ENCODE measurements at places on chromosomes 6 and 20.

GRCh38 chr20:45592574-45593189 lies 13.6 kb upstream of the WFDC8 start:
- DNase-seq = no peak

DNA sequence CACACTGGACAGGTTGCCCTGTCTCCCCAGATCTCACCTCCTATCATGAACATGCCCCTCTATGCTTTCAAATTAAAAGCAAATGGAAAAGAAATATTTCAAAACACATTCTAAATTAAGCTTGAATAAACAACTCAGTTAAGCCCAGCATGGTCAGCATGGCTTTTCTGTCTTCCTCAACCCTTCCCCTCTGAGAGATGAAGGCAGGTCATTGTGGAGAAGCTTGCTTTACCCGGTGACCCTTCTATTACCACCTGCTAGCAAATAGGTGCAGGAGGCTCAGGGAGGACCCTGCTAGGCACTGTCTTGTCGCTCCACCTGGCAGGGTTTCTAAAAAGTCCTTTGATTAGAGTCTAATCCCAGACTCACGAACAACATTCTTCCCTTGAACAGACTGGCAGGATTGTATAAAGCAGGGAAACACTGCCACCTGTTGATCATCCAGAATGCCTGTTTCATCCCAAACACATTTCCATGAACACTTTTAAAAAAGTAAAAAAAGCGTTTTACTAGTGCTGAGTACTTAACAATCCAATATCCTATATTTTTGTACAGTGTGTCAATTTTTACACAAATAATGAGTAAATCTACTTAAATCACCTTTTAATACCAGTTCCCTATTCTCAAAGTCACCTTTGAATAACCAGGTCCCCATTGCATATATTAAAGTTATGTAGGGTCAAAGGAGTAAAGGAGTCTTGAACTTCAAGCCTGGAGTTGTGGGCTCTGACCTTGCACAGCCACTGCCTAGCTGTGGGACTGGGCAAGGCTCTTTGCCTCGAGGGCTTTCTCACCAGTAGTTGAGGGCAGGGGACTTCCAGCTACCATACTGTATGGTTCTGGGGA lies 75.5 kb downstream of the GPR6 start:
- DNase-seq = no peak

DNA sequence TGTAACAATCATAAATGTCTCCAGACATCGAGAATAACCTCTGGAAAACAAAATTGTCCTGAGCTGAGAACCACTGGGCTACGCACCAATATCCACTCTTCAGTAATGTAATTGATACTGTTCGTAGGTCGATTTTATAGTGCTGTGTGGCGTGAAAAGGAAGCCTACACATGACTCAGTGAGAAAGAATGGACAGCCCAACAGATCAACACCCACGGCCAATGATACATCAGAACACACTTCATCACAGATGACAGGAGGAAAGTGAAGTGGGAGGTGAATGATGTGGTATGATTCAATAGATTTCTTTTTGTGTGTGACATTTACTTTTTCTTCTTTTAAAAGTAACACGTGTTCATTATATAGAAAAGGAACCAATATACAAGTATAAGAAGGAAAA lies 93.5 kb downstream of the RPS12 start:
- peak; percentile 3 for DNase-seq

DNA sequence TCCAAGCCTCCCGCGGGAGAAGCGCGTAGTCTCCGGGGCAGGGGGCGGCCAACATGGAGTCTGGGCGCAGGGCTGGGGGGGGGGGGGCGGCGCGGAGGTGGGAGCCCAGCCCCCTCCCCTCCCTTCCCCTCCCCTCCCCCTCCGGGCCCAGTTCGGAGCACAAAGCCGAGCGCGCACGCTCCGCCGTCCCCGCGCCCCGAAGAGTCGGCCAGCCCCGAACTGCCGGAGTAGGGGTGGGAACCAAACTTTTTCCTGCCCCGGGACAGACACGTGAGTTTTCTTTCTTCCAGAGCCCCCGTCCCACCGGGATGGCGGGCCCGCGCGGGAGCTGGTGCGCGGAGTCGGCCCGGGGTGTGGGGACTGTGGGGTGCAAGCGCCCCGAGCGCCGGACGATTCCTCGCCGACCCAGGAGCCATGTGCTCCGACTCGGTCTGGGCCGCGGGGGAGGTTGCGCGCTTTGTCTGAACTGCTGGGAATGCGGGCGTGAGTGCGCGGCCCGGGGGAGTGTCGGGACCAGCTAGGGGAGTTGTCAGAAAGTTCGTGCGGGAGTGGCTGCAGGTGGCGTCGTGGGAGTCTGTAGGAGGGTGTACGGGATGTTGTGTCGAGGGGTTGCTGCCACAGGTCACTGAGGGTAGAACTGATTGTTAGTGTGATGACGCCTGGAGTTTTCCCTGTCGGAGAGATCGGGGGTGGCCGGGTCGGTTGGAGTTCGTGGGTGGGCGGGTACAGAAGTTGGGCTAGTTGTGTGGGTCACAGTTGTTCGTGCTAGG lies 1.2 kb downstream of the TGIF2 start:
- DNase-seq = peak; percentile 38

- no peak for DNase-seq
These were observed 61.5 kb downstream of the SHLD1 start for GRCh38 chr20:5811746-5812145.

GRCh38 chr6:6317825-6318733 lies 2.4 kb downstream of the F13A1 start:
- no peak for DNase-seq

DNA sequence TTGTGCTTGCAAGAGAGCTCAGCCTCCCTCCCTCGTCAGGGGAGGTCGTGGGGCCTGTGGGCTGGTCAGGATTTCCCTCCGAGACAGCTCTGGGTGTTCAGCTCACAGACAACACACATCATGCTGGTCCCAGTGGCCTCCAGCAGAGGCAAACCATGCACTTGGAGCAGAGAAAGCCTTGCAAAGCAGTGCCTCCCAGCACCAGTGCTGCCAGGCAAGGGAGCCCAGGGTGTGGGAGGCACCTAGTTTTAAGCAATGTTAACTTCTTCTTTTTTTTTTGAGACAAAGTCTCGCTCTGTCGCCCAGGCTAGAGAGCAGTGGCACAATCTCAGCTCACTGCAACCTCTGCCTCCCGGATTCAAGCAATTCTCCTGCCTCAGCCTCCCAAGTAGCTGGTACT lies 34.0 kb upstream of the INSM1 start:
- DNase-seq = no peak

GRCh38 chr6:45555981-45556771 lies 178.4 kb upstream of the SUPT3H start:
- no peak for DNase-seq

GRCh38 chr6:20569000-20569610 lies 34.8 kb downstream of the CDKAL1 start:
- DNase-seq = no peak

GRCh38 chr20:38349856-38350255 lies 3.6 kb downstream of the LBP start:
- DNase-seq = no peak

GRCh38 chr6:18266523-18266912 lies 2.2 kb upstream of the DEK start:
- DNase-seq = no peak

DNA sequence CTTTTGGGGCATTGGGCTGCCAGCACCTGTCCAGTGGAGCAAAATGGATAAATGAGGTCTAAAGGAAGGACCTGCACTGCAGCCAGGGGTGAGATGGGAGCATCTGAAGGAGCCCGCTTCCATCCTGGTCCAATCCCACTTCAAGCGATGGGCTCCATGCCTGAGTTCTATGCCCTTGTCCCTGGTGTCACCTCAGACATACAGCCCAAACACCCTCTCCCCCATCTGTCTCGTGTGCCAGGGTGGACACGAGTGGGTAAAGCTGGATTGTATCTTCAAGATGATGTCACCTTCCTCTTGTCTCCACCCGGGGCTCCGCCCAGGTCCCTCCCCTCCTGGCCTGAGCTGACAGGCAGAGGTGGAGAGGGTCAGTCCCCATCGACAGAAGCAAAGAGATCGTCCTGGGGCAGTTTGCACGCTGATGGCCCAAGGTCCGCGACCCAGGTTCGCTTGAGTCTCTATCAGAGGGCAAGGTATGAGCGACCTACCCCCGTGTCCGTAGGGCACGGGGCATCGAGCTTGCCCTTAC lies 544 bp downstream of the SMIM29 start:
- no peak for DNase-seq

- DNase-seq = no peak
These were observed 70.6 kb downstream of the ATXN1 start for GRCh38 chr6:16690608-16691142.

GRCh38 chr6:69878795-69879194 lies 12.4 kb downstream of the COL19A1 start:
- no peak for DNase-seq

DNA sequence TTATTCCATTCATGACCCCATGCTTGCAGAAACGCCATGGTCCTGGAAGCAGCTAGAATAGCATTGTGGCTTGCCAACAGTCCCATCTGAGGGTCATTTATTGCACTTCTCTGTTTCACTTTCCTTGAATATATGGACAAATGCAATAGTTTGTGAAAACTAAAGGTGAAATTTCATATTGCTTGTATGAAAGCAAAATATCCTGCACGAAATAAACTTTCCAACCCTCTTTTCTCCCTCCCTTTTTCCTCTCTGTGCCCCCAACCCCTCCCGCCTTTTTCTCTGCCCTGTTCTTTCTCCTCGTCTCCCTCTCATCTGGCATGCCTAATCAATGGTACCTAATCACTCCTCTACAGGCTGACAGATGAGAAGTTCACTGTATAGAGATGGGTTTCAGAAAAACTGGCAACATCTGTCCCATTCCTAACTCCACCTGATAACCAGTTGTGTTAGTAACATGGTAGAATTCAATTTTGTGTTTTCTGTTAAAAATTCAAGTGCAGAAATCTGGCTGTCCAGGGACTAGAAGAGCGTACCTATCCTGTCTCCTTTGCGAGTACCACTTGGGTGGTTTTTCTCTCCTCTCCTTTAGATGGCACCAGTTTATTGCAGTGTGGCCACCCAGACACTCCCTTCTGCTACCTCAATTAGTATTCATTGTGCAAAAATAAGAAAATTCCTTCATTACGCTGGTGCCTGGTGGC lies 198.6 kb downstream of the FOXA2 start:
- DNase-seq = no peak

DNA sequence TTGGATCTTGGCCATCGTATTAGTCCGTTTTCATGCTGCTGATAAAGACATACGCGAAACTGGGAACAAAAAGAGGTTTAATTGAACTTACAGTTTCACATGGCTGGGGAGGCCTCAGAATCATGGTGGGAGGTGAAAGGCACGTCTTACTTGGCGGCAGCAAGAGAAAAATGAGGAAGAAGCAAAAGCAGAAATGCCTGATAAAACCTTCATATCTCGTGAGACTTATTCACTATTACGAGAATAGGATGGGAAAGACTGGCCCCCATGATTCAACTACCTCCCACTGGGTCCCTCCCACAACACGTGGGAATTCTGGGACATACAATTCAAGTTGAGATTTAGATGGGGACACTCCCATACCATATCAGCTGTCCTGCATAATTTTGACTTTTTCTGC lies 20.1 kb upstream of the REPS1 start:
- no peak for DNase-seq

- peak; percentile 70 for DNase-seq
These were observed at the start of gene GABBR1 for GRCh38 chr6:29632789-29633533. GABBR1 (minus strand) TSS chr6:29633183; CDS start chr6:29632385, 798 bp downstream.

DNA sequence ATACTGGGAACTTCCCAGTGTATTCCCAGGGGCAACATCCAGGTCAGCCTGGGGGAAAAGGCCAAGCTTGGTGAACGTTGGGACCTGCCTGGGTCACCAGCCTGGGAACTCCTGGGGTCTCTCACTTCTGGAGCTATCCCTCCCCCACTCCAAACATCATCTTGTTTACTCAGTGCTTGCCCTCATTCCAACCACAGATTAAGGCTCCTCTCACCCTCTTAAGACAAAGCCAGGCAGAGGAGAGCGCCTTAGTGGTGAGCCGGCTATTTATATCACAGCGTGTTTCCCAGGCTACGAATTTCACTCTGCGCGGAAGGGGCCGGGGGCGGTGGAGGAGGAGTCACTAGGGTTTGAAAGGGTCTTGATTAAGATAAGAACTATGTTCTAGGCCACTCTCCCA lies 12.1 kb downstream of the PRPH2 start:
- DNase-seq = no peak

DNA sequence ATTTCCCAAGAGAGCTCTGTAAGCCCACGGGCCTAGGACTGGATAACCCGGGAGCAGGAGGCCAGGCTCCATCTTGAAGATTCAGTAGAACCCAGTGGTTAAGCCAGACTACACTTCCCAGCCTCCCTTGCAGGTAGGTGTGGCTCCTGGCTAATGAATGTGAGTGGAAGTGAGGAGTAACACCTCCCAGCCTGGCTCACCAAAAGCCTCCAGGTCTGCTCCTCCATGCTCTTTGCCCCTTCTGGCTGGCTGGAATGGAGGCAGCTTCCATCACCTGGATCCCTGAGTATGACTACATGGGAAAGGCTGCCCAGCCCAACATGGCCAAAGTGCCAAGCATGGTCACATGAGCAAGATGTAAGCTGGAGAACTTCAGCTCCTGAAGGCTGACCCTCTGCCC lies 9.7 kb downstream of the LRRN4 start:
- no peak for DNase-seq

DNA sequence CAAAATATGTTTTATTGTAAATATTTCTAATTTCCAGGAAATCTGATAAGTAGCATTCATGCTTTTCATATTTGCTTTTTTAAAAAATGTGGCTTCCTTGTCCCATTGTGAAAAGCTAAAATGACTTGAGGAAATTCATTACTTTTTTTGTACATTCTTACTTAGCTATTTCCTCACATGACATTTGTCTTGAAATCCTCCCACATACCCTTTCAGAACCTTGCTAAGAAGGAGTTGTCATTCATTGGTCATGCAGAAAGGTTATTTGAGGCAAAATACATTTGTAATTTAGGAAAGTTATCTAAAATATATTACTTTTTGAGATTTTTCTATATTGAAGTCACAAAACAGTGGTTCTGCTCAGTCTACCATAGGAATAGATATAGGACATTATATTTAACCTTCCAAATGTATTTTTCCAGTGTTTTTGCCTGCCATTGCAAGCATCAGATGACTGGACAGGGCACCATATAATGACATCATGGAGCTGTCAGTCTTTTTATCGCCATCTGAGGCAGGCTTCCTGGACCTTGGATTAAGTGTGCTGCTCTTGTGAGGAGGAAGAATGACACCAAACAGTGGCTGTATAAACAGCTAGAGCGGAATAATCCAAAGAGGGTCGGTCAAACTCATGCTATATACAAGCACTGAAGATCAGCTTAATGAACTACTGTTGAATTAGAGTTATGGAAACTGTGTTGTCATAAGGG lies 109.4 kb upstream of the HCRTR2 start:
- DNase-seq = no peak

- no peak for DNase-seq
These were observed 17.1 kb upstream of the BEND3 start for GRCh38 chr6:107132330-107132954.

GRCh38 chr20:21101453-21101931 lies 4.7 kb downstream of the LINC00237 start:
- DNase-seq = no peak

- DNase-seq = peak; percentile 57
These were observed 19.0 kb downstream of the PXDC1 start for GRCh38 chr6:3732345-3733141.

GRCh38 chr6:140571145-140571544 lies 1196.7 kb upstream of the CITED2 start:
- DNase-seq = no peak
